Activated T-cell treated with anti-CD3 and anti-CD28 coated beads for 24 hours (primary cell): ENCODE measurements at places on chromosomes 12 and 14.

DNA sequence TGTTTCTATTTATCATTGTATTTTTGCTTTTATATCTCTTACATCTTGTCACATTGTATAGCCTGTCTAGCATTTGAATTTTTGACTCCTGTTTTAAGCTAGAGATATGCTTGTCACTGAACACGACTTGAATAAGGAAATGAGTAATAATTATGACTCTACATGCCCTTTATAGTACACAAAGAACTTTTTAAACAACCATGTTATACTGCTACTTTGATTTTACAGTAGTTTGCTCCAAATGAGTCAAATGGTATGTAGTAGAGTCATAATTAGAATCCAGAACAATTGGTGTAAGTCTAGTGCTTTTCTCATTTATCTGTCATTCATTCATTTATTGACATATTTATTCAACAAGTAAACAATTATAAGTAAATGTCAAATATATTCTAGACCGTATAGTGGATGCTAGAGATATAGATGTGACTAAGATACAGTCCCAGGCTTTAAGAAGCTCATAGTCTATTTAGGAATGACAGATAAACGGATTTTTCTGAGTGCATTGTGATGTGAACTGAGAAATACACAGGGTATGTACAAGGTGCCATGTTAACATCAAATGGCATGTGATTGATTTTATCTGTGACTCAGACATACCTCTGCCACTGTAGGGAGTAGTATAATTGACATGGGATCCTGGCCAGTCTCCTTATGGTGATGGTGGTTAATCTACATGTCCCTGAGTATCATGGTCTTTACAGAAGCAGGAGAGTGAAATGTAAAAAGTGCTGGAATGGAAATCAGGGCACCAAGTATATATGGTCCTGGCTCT lies 799.7 kb downstream of the DIO2 start:
- no peak for DNase-seq

GRCh38 chr12:9969673-9970072 lies 1.5 kb upstream of the CLEC12A start:
- no peak for DNase-seq

DNA sequence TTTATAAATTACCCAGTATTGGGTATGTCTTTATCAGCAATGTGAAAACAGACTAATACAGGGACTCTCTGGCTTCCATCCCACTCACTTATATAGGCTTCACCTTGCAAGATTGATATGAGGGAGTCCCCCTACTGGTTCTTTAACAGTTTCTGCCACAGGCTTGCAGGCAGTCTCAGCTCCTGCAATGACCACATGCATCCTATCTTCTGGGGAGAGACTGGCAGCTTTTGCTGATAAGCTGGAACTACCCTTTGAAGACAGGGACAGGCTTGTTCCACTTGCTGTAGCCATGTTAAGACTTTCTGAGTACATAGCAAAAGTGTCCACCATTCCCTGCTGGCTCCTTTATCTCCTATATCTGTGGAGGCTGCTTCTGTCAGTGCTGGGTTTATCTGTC lies 531.7 kb upstream of the FLRT2 start:
- DNase-seq, result no peak

- no peak for DNase-seq
Measured at GRCh38 chr12:18139254-18139653, 49.3 kb upstream of the RERGL start.

DNA sequence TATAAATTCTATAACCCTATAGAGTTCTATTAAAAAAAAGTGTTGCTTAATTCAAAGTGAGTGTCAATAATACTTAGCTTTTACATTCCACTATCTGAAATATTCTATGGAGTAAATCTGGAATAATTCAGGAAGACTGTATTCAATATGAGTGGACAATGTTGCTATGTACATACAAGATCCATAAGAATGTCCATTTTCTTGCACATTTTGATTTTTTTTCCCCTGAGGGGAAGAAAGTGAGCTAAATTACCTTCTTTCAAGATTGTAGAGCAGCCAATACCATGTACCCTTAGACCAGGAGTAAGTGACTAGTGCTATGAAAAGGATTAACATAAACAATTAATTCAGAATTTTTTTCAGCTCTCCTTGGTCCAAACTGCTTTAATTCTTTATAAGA lies 25.4 kb downstream of the EXOC5 start:
- DNase-seq, result no peak

- no peak for DNase-seq
Measured at GRCh38 chr12:28242496-28243309, 52.4 kb downstream of the CCDC91 start.

GRCh38 chr12:124213666-124214347 lies 81.1 kb upstream of the RFLNA start:
- DNase-seq, result no peak

DNA sequence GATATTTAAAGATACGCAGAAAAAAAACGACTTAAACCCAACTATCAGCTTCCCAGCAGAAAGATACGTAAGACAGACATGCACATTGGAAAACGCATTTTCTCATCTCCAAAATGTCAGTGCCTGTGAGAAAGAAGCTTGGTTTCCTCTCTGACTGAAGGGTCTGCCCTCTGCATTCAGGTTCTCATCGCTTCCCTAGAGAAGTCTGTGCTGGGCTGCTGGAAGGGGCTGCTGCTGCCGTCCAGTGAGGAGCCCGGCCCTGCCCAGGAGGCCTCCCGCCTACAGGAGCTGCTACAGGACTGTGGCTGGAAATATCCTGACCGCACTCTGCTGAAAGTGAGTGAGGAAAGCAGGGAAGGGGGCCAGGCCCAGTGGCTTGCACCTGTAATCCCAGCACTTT lies 4.7 kb upstream of the PFDN5 start:
- DNase-seq, result no peak

GRCh38 chr12:92444763-92445162 lies 258.0 kb upstream of the PLEKHG7 start:
- no peak for DNase-seq

DNA sequence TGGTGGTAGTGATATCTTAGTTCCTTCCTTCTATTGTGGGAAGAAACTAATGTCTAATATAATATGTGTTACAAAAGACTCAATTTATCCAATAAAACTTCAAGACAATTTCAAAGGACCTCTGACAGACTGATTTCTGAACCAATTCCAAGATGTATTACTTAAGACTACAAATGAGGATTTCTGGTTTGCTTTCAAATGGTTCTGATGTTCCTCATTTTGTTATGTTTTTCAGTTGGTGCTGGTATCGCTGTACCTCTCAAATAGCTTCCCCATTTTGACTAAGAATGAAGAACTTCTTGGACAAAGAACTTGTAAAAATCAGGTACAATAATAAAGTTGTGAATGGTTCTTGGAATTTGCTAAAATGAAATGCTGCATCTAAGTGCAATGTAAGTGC lies 19.4 kb upstream of the MBIP start:
- no peak for DNase-seq

DNA sequence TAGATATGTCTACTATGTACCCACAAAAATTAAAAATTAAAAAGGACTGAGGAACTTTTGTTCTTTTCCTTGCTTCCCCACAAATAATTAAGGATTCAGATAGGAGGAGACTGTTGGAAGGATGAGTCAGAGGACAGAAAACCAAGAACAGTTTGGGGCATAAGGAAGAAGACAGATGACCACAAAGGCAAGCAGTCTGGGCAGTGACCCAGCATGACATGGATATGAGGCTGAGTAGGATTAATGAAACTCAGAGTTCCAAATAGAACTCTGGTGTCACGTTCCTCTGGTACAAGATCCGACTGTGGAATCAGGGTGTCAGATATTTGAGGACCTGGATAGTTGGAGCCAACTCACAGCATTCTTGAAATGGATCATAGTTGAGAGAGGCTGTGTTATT lies 89.3 kb upstream of the SLC38A4 start:
- DNase-seq, result no peak

- DNase-seq, result no peak
Measured at GRCh38 chr12:108641446-108642268, 8.0 kb upstream of the SELPLG start.

DNA sequence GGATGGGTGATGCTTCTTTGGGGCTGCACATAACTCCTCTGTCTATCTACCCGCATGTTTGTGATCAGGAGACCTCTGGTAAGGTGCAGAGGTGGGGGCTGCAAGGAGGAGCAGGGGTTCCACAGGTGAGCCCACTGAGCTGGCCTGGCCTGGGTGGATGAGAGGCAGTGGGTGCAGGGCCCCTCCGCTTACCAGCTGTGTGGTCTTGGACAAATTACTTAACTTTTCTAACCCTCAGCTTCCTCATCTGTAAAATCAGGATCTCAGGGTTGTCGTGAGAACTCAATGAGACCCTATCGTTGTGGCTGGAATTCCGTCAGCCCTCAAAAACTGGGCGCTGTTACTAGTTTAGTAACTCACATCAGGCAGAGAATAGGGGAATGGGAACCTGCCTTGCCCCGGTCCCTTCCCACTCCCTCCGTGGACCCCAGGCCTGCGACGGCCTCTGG lies 7.5 kb downstream of the PTPN6 start:
- DNase-seq, result no peak

DNA sequence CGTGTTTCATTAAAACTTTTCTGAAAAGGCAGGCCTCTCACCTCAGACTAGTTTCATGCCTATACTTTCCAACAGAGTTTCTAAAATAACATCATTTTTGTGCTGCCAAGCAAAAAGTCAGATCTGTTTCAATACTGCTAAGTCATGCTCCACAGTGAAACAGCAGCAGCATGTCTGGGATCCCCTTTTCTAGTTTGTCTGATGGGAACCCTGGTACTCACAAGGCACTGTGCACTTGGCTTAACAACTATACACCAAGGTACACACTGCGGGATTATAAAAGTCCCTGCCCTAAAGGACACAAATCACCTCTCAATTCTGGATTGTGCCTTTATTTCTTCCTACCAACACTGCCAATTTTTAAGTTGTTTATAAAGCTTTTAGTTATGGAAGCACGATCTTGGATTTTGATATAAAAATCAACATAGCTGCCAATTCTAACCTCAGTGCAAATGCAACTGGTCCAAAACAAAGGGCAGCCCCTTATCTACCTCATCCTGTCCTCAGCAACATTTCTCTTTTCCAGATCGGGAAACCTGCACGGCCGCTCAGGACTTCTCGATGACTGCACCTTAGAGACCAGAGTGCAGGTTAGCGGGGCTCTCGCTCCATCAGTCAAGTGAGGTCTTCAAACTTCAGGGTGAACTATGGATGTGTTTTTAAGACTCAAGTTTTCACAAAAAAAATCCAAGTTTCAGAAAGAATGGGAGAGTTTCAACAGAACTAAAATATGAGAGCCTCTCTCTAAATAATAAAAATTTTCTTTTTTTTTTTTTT lies 1.7 kb upstream of the EIF5 start:
- no peak for DNase-seq

- no peak for DNase-seq
Measured at GRCh38 chr12:94831081-94831751, 172.3 kb downstream of the NDUFA12 start.

DNA sequence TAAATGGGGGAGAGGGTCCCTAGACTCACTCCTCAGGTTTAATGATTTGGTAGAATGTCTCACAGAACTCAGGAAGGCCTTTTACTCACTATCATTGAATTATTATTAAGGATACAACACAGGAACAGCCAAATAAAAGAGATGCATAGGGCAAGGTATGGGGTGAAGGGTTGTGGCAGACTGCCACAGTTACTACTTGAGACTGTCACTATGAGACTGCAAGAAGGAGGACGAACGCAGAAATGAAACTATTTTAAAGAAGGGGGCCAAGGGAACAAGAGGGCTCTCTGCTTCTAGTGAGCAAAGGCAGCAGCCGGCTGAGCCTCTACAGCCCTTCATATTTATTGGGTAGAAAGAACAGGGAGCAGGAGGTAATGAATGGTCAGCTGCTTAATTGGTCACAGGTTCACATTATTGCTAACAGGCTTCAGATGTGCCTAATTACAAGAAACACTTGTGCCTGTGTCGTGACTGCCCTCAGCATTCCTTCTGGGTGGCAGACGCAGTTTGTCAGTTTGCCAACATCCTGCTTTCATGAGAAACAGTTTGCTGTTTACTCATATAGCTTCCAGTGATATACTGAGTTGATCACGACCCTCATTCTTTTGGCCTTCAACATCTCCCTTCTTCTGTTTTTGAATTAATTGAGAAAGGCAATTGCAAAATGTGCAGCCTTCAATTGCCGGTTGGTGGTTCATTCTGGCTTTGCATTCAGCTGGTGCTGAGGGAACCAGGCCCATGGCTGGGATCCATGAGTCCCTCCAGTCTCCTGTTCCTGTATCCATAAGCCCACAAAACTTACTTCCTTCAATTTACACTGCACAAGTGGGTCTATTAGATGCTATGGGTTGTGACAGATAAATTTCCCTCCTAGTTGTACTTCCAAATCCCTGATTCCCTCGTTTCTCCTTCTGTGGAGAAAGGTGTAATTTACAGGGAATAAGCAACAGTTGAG lies 82.8 kb upstream of the PLEKHG7 start:
- DNase-seq, result no peak

DNA sequence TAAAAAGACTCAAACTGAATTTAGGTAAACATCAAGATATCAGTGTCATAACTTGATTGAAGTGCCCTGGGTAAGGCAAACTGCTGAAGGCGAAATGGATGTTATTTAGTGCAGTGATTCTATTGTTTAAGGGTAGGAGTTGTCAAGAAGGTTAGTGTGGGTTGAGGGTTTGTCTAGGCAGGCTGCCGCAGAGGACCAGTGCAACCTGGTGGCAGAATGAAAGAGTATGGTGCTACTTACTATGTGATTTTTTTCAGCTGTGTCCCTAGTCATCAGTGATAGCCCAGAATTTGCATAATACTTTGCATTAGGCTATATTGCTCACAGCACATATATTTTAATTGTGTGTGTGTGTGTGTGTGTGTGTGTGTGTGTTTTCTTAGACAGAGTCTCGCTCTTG lies 1127.0 kb downstream of the GALC start:
- DNase-seq, result no peak
